Activated T-helper 1 cell treated with anti-CD3 and anti-CD28 coated beads, Interleukin-2, amount 50 U/mL, for 16 hours (primary cell): ENCODE measurements at places on chromosomes 7 and 10.

DNA sequence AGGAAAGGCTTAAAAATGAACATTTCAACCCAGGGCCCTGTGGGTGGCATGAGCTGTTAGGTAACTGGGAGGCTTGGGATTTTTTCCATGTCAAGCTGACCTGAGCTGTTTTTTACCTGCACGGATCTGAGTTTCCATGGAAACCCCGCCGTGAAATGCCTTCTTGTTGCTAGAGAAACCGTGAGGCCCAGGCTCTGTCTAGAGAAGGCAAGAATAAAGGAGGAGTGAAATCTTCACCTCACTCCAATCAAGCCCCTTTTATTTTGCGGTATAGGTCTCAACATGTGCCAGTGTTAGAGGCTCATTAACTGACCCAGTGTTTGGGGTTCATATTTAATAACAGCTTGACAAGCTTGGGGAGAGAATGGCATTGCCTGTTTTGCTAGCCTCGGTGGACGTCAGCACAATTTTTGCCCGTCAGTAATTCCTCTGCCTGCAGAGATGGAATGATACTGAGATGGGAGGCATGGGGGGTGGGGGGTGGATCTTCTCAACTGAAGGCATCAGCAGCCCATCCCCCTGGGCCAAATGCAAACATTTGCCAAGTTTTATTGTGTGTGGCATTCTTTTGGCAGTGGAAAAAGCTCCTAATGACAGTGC lies 48.9 kb upstream of the PDCD4 start:
- DNase-seq: no peak

GRCh38 chr10:29914986-29915785 lies 144.2 kb downstream of the JCAD start:
- no peak for DNase-seq

DNA sequence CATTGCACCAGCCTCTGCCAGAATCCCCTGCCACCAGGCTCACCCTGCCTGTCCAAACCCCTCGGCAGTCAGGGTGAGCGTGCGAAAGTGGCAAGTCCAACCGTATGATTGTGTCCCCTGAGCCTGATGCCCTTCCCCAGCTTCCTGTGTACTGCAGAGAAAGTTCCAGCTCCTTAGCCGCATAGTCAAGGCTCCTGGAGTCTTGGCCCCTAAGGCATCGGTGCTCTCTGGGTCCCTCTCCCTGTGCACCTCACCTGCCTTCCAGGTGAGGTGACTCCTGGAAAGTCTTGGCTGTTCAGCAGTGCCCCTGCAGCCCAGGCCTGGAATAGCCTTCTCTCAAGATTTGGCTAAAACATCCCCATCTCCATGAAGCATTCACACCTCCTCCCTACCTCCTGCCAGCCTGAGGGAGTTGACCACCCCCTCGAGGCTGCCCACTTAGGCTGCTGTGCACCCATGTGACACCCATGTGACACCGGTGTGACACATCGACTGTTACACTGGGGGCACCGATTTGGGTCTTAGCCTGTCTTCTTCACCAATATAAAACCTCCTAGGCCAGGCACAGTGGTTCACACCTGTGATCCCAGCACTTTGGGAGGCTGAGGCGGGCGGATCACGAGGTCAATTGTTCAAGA lies 56.1 kb upstream of the ELN start:
- DNase-seq: no peak

- no peak for DNase-seq
Observed at GRCh38 chr10:81314471-81314870, 560.5 kb upstream of the NRG3 start.

GRCh38 chr7:91293840-91294239 lies 29.6 kb downstream of the FZD1 start:
- DNase-seq: no peak

GRCh38 chr10:93947524-93947923 lies 46.2 kb upstream of the PLCE1 start:
- no peak for DNase-seq

- no peak for DNase-seq
Observed at GRCh38 chr7:56097700-56098099, 4.9 kb upstream of the PHKG1 start.

DNA sequence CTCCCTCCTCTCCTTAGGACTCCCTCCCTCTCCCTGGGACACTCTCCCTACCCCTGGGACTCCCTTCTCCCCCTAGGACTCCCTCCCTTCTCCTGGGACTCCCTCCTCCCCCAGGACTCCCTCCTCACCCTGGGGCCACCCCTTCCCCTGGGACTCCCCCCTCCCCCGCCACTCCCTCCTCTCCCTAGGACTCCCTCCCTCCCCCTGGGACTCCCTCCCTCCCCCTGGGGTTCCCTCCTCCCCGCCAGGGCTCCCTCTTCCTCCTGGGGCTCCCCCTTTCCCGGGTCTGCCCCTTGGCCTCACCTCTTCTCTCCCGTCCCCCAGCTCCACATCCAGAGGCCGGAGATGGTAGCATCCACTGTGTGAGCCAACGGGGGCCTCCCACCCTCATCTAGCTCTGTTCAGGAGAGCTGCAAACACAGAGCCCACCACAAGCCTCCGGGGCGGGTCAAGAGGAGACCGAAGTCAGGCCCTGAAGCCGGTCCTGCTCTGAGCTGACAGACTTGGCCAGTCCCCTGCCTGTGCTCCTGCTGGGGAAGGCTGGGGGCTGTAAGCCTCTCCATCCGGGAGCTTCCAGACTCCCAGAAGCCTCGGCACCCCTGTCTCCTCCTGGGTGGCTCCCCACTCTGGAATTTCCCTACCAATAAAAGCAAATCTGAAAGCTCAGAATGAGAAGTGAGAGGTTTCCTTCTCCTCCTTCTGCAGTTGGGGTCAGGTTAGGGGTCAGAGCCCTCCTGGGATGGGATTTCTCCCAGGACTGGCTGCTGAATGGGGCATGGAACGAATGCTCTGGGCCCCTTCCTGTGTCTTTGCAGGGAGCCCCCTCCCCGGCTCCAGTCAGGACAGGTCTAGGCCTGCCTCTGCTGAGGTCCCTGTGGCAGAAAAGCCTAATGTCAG lies 1.4 kb upstream of the MUC17 start:
- no peak for DNase-seq

DNA sequence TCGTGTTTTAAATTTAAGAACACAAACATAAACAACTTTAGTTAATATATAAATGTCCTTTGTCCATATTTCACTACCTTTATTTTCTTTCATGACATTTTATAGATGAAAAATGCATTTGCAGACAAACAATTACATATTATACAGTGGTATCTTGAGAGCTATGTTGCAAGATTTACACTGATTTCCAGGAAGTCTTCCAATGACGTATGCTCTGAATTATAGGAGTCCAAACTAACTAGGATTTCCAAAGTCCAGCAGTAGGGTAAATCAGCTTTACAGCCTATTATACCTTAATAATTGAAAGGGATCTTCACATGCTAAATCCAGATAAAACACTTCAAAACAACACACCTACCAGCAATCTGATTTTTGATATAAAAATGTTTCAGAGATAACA lies 69.4 kb downstream of the HYCC1 start:
- DNase-seq: no peak
